ENCODE measurements at places on chromosomes 13 and 19.

DNA sequence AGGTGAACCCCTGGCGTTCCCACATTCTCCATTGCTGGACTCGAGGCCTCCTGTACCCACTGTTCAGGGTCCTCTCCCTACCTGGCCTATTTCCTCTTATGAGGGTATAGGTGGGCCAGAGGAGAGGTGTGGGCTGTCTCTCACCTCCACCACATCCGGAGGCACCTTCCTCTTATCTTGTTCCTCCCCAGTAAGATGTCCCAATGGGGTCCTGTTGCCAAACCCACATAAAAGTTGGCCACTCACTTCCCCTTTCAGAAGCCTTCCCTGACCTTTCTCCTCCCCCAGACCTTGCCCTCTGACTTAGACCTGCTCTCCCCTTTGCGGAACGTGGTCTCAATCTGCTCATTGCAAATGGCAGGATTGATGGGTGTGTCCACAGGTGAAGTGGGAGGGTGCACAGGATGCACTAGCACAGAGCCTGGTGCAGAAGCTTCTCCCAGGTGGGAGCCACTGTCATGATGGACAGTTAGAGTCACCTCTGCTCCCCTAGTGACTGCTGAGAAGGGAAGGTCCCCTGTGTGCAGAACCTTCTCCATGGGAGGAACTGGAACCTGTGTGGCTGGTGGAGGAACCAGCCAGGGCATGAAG lies 1.3 kb downstream of the CYP4F3 start:
- no peak for DNase-seq

GRCh38 chr19:19274146-19274545 lies 1.0 kb upstream of the TM6SF2 start:
- no peak for DNase-seq

DNA sequence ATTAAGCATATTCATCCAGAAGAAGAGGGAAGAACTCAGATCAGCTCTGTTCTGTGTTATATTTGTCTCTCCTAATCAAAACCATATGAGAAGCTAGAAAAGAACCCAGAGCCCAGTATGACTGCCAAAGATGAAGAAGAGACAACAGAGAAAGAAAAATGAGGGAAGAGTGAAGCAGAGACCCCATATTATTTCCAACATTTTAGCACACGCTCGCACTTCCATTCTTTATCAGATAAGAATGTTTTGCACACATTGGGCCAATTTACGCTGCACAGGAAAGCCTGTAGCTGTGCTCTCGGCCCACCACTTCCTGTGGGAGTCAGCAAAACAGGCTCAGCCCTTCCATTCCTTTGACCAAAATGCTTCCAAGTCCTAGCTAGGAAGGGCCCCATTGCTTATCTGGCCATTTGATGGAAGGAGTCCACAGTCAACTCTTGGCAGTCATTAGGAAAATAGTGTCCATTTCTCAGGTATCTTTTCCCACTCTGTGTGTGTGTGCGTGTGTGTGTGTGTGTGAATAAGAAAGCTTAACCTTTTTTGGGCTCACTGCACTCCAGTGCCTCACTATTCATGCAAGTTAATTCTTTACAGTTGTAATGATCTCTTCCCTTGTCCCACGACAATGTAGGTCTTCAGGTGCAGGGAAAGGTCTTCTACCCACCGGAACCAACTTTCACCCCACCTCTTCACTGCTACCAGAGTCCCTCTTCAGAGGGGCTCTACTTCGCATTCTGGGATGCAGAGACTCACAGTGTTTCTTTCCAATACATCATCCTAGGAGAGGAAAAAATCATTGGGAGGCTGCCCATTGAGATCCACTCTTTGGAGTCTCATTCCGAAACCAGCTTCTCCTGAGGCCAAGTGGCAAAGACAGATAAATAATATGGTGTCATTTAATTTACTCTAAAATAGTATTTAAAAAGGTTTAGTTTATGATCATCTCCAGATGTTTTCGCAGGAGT lies 237.5 kb downstream of the COG6 start:
- DNase-seq: peak; percentile 66

- DNase-seq: no peak
Observed at GRCh38 chr19:2181633-2181997, 17.9 kb downstream of the DOT1L start.

DNA sequence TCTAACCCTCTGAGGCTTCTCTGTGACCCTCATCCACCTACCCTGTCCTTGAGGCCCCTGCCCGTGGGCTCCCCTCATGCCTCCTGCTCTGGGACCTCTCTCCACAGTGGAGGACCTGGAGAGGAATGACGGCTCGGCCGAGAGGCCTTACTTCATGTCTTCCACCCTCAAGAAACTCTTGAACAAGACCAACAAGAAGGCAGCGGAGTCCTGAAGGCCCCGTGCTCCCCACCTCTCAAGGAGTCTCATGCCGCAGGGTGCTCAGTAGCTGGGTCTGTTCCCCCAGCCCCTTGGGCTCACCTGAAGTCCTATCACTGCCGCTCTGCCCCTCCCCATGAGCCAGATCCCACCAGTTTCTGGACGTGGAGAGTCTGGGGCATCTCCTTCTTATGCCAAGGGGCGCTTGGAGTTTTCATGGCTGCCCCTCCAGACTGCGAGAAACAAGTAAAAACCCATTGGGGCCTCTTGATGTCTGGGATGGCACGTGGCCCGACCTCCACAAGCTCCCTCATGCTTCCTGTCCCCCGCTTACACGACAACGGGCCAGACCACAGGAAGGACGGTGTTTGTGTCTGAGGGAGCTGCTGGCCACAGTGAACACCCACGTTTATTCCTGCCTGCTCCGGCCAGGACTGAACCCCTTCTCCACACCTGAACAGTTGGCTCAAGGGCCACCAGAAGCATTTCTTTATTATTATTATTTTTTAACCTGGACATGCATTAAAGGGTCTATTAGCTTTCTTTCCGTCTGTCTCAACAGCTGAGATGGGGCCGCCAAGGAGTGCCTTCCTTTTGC lies 10.8 kb upstream of the ILF3 start:
- no peak for DNase-seq

GRCh38 chr19:19602136-19602712 lies 16.3 kb downstream of the PBX4 start:
- no peak for DNase-seq

DNA sequence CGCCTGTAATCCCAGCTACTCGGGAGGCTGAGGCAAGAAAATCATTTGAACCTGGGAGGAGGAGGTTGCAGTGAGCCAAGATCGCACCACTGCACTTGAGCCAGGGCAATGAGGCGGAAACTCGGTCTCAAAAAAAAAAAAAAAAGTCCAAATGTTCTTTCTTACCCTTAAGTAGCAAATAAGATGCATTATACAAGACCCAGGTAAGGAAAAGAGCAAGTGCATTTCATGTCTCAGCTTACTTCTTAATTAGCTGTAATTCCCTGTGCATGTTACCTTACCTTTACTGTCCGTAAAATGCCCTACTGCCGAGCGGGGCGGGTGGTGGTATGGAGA lies 3.8 kb upstream of the ZNF681 start:
- no peak for DNase-seq

DNA sequence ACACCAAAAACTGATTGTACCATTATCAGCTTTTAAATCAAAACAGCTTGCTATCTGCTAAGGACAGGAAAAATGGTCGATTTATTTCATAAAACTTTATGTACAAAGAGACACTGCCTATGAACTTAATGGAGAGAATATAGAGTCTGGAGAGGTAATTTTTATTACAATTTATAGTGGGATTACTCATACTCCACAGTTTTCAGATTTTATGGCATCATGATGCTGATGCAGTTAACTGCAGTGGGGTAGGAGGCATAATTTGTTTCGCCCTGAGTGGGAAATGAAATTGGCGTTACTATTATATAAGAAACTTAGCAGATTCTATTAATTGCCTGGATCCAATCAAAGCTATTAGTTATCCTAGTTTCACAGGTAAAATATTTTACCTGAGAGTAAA lies 301.4 kb downstream of the KLF12 start:
- DNase-seq: no peak

DNA sequence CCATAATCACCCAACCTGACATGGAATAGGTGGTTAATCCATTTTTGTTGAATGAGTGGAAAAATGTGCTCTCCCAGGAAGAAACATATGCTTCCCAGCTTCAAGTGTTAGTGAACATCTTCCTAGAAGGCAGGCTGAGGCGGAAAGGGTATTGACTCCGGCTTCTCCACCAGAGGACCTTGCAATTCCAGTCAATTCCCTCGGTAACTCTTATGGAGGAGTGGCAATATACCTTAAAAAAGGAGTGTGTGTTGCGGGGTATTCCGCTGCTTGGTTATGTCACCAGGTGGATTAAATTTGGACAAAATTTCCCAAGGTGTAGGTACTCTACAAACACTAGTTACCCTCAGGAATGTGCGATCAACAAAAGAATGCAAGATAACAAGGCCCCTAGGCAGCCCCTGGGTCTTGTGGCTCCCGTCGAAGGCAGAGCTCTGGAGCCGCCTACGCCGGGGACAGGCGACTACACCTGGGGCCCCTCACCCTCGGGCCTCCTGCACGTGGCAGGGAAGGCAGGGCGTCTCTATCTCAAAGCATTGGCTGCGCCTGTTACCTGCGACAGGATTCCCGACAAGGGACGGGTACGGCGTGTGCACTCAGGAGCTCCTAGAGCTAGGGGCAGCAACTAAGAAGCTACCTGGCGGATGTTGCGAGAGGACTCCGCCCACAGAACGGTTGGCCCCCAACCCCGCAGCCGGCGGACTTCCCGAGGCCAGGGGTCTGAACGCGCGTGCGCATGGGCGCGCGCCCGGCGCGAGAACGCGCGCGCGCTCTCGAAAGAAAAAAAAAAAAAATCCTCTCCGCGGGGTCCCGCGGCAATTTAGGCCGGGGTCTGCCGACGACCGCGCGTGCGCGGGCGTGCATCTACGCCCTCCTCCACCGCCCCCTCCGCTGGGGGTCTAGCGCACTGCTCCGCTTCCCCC lies at the start of gene WDR87:
Gene WDR87 (minus strand): TSS at position 649 of the 923 bp plus-strand sequence. CDS start 8,355 bp downstream, outside the sequence.
- peak; percentile 10 for DNase-seq

GRCh38 chr19:3163230-3163886 lies 15.2 kb upstream of the S1PR4 start:
- DNase-seq: peak; percentile 53

DNA sequence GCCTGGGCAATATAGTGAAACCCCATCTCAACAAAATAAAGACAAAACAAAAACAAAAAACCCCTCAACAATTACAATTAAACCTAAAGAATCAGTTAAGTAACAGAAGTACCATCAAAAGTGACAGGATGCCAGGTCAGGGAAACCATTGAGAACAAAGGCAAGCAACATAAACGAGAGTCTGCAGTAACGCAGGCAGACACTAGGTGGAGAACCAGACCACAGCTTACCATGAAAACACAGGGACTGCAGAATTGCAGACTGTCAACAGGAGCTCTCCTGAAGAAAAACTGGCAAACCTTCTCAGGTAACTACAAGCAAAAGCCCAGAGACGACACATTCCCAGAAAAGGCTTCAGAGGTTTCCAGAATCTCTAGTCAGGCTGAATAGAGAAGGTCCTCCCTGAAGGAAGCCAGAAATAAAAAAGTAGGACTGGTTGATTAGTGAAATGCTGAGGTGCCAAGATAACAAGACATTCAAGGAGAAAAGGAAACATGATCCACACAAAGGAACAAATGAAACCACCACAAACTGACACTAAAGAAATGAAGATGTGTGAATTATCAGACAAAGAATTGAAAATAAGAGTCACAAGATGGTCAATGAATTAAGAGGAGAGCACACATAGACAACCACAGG lies 2.2 kb upstream of the ZNF665 start:
- DNase-seq: peak; percentile 68

- no peak for DNase-seq
Observed at GRCh38 chr13:31198519-31198918, 1.3 kb upstream of the B3GLCT start.

GRCh38 chr13:100306030-100306429 lies 217.1 kb downstream of the PCCA start:
- no peak for DNase-seq

- DNase-seq: no peak
Observed at GRCh38 chr13:75432045-75432444, 49.9 kb downstream of the TBC1D4 start.

- peak; percentile 24 for DNase-seq
Observed at GRCh38 chr19:1773184-1773583, 19.9 kb downstream of the ONECUT3 start.

DNA sequence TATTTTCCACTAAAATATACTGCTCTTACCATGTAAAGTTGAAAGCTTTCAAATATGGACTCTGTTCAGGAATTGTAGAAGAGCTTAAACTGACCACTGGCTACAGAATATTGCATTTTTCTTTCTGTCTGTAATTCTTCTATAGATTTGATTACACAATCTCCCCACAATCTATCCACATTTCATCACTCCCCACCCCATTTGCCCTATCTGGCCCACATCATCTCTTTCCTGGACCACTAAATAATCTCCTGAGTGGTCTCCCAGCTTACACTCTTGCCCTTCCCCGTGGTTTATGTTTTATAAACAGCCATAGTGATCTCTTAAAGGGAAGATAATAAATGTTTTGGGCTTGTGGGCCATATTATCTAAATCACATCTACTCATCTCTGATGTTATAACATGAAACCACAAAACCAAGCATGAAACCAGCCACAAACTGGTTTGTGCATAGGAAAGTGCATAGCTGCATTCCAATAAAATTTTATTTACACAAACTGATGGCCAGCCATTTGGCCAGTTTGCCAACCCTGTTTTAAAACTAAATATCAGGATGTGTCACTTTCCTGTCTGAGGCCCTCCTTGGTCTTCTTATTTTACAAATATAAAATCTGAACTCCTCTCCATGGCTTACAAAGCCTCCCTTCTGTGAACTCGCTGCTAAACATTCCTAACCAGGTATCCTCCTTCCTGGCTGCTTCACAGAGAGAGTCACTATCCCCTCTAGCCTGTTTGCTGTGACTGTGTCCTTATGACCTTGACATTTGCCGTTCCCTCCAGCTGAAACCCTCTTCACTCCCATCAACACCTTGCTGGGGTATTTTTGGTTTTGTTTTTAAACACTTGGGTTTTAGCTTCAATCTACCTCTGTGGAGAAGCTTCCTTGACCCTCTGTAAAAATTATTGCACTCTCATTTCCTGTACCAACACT lies 500.9 kb downstream of the GPC6 start:
- peak; percentile 86 for DNase-seq

DNA sequence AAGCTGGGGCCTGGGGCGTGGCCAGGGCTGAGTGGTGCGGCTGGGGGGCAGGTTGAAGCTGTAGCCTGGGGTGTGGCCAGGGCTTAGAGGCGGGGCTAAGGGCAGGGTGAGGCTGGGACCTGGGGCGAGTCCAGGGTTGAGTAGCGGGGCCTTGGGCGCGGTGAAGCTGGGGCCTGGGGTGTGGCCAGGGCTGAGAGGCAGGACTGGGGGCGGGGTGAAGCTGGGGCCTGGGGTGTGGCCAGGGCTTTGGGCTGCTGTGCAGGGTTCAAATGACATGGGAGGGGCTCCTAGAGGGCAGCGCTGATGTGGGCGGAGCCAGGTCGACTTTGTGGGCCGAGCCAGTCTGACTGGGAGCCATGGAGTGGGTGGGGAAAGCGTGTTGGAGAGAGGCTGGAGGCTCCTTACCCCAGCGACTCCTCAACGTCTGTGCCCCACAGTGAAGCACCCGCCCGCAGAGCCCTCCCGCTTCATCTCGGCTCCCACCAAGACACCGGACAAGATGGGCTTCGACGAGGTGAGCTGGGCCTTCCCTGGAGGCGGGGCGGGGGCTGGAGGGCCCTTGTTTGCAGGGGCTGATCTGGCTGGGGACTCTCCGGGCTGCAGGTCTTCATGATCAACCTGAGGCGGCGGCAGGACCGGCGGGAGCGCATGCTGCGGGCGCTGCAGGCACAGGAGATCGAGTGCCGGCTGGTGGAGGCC lies 21.5 kb downstream of the COLGALT1 start:
- DNase-seq: peak; percentile 21

Measured in fibroblast of skin of right quadriceps (primary cell).